Activated effector memory CD4-positive, alpha-beta T cell treated with anti-CD3 and anti-CD28 coated beads, Interleukin-2, amount 50 U/mL, for 16 hours (primary cell): ENCODE measurements at places on chromosomes 1 and 21.

GRCh38 chr1:248406721-248407692 lies 4.2 kb downstream of the OR2T1 start:
- no peak for DNase-seq

GRCh38 chr1:150874455-150875196 lies 1.8 kb downstream of the ARNT start:
- DNase-seq: no peak

GRCh38 chr1:11012260-11013159 lies at the start of gene TARDBP:
TARDBP (plus strand) TSS chr1:11012654; CDS start chr1:11013728, 1,074 bp downstream.
- DNase-seq: peak; percentile 97

DNA sequence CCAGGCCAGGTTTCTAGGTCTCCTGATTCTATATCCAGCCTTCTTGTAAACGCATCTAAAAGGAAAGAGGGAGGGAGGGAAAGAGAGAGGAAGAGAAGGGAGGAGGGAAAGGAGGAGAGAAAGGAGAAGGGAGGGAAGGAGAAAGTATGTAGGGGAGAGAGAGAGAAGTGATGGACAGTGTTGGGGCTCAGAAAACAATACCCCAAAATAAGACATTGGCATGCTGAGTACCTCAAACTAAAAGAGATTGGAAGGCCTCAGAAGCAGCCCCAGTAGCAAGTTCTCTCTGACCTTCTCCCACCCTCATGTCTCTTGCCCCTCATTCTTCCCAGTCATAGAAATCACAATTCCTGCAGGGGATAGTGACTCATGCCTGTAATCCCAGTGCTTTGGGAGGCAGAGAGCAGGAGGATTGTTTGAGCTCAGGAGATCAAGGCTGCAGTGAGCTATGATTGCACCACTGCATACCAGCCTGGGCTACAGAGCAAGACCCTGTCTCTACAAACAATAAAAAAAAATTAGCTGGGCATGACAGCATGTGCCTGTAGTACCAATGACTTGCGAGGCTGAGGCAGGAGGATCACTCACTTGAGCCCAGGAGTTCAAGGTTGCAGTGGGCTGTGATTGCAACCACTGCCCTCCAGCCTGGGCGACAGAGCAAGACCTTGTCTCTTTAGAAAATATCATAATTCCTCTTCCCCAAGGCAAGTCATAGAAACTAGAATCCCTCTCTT lies 51.2 kb downstream of the DNTTIP2 start:
- no peak for DNase-seq

GRCh38 chr1:187819086-187819485 lies 990.3 kb downstream of the PLA2G4A start:
- no peak for DNase-seq

DNA sequence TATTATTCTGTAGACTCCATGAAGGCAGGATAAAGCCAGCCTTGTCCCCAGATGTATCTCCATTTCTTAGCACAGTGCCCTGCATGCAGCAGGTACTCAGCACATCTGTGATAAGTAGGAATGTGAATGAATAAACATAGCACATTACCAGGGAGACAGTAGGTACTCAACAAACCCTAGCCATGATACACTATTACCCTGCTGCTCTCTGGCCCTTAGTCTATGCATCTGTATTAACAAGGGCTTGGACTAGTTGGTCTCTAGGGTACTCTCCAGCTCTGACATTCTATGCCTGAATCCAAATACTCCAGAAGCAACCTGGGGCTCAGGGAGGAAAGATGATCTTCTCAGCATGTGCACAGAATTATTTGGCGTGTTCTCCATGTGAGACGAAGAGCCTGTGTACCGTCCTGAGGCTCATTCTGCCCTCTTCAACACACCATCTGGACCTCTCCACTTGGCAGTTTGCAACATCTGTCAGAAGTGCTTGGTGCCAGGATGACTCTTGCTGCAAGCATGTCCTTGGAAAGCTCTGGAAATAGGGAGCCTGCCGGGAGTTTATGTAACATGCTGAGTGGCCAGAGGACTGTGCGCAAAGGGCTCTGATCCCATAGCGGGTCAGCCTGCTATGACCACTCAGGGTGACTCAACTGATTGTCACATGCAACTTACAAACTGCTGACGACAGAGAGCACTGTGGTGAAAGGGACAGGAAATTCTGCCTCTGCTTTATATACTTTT lies 228.2 kb upstream of the USP24 start:
- DNase-seq: no peak

DNA sequence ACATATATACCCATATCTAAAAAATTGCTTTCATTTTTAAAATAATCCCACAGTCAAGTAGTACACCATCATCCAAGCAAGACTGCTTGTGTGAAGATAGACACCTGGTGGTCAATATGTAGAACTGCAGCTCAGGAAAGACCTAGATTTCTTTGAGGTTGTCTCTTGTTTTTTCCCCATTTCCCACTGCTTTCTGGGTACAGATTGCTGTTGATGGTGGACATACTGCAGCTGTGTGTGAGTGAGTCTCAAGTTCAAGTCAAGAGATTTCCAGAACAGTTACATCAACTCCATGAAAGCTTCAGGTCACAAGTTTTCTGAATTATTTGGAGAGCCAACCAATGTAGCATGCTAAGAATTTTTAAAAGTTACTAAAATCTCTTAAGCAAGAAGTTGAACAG lies 306.4 kb downstream of the DUSP10 start:
- DNase-seq: no peak

DNA sequence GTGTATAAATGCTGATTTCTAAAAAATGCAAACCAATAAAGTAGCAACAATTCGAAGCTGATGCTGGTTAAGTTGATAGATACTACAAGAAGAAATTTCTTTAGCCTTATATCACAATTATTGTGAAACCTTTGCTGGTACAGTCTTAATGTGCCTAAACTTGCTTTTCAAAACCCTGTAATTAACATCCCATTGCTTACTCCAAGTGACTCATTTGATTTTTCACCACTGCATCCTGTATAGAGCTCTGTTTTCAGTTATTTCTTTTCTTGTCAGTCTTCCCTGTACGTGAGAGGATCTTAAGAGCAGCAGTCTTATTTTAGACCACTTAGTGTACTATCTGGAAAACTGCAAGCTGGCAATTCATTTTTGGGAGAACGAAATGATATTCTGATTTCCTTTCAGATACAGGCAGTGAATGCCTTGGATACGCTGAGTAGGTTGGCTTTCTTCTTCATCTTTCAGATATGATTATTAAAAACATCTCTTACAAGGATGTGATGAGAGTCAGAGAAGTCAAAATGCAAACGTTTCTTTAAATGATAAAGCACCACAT lies 210.3 kb downstream of the KCTD3 start:
- DNase-seq: no peak

DNA sequence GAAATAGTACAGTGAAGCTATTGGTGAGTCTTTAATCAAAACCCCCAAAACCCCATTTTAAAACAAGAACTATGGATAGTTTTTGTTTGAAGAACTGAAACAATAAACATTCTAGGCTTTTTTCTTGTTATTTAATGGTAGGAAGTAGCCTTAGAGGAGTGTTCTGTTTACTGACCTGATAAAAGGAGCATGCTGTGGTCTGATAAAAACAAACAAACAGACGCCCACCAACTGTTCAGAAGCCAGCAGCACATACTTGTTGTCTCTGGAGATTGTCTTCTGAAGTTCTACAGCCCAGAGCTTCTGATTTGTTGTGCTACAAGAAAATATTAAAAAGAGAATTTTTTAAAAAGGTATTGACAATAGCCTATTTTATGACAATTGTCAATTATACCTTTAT lies 54.1 kb upstream of the CFAP298 start:
- DNase-seq: no peak

DNA sequence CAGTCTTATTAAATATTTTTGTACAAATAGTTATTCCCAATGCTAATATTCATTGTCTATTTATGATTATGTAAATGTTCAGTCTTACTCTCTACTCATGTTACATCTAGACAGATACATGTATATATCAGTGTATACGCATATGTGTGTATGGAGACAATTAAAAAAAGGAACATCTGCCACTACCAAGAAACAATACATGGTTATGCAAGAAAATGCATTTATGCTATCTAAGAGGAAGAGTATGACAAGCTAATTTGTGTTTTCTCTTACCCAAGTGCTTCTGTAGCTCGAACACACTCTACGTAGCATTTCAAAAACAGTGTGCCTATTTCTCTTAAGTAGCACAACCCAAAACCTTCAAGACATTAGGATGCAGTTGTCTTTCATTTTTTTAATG lies 6.1 kb upstream of the RLF start:
- DNase-seq: no peak

DNA sequence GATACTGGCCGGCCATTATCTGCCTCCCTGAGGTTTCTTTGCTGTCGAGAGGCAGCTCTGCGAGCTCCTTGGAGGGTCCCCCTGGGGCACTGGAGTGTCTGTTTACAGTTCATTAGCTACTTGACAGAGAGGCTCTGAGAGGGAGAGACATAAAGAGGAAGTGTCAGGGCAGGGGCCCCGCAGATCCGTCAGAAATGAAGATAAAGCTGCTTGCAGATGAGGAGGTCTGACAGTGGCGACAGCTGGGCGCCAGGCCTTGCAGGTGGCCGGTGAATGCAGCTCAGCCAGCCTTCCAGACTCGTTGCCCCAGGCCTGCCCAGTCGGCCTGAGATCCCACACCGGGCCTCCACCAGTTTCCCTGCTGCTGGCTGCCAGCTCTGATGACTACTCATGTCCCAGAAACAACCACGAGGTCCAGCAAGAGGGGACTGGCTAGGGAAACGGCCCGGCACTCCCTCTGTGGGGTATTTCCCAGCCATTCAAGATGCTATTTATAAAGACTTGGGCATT lies 84.7 kb downstream of the DISP3 start:
- no peak for DNase-seq

GRCh38 chr1:74429580-74429979 lies 82.8 kb downstream of the LRRC53 start:
- no peak for DNase-seq

DNA sequence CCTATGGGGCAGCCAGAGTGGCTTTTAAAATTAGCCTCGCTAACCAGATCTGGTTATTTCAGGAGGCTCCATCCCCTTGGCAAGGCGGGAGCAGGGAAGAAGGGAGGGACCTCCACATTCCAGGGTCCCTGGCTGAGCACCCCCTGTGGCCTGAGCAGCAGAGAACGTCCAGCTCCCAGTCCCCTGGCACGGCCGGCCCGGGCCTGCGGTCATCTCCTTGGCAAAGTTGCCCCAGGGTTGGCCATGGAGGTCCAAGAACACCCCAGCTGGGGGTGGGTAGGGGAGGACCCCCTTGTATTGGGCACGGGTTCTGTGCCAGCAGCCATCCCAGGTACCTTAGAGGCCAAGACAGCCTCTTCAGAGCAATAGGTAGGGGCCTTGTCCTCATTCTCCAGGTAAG lies 75.9 kb downstream of the RAP1GAP start:
- DNase-seq: no peak

- no peak for DNase-seq
Measured at GRCh38 chr1:98325646-98326440, 335.7 kb upstream of the SNX7 start.

DNA sequence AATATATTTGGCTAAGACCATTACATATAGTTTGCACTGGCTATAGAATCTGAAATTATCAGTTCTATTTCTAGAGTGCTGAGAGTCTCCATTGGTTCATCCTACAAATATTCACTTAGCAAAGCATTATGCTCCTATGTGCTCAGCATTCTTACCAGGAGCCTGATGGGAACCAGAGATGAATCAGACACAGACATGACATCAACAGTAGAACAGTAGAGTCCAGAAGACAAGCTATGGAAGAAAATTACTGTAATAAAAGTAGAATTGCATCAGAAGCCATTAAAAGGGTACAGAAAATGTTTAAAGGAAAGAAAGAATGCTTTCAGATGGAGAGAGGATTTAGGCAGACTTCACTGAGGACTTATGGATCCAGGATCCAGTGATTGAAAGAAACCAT lies 271.7 kb upstream of the SNX7 start:
- no peak for DNase-seq

GRCh38 chr1:107963601-107964335 lies 1.2 kb downstream of the VAV3 start:
- DNase-seq: peak; percentile 74

- DNase-seq: no peak
Measured at GRCh38 chr1:114585231-114585630, 3.8 kb upstream of the BCAS2 start.

DNA sequence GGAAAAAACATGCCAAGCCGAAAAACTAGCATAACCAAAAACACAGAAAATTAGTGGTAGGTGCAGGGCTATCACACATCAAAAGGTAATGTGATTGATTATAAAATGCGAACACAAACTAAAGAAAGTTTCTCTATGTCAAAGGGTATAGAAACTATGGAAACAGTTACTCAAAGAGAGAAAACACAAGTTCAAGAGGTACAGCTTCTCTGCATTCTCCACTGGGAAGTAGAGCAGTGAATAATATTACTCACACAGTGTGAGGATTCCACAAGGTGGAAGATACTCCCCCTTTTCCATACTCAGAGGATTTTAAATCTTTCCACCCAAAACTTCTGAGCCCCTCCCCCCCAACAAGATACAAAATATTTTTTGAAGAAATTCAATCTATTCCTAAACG lies 18.6 kb downstream of the AKT3 start:
- DNase-seq: no peak

- DNase-seq: no peak
Measured at GRCh38 chr1:44939061-44939460, 47.3 kb downstream of the EIF2B3 start.

DNA sequence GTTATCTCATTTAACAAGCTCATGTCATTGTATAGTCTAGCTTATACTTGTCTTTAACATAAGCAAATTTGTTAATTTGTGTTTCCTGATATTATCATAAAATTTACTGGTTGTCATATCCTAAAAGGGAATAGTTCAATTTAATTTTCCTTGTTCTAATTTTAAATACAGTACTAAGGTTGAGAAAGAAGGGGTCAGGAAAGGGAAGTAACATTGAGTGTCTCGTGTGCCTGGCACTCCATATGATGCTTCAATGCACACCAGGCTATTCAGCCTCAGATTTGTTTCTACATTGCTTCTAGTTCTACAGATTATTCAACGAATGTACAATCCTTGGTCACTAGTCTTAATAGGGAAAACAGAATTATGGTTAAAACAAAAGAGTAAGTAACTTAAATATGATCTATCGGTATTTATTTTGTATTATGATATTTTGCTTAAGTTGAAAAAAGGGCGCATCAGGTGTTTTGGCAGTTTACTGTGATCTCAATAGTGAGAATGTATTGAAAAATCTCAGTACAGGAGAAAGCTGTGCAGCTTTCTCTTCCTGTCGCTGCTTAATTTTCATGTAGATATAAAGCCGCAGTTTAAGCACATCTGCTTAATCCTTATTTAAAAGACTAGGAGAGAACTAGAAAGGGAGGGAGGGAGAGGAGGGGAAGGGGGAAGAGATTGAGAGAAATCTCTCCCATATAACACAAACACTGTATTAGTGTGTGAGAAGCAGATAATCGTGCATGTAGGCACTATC lies 13.0 kb downstream of the PTPRC start:
- no peak for DNase-seq

DNA sequence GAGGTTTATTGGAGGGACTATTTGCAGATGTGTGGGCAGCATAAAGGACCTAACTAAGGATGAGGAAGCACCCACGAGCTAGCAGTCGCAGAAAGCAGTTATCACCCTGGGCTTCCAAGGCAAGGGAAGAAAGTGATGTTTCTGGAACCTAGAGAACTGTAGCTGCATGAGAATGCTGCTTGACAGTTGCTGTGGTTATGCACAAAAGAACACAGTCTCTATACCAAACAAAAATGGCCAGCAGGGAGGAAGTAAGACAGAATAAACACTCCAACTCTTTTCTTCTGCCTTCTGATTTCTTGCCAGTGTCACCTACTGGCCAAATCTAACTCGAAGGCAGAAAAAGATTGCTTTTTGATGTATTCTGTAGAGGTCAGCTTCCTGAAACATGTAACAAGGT lies 190.2 kb downstream of the RASAL2 start:
- no peak for DNase-seq

- no peak for DNase-seq
Measured at GRCh38 chr1:107481756-107482384, 341.0 kb downstream of the NTNG1 start.

GRCh38 chr1:103266036-103266435 lies 157.7 kb upstream of the COL11A1 start:
- no peak for DNase-seq
